Substantia nigra (tissue), 51 donors: ENCODE measurements at places on chromosomes 2 and 18.

- no peak for DNase-seq
Measured at GRCh38 chr2:98828369-98828744, 97.4 kb upstream of the MGAT4A start.

- DNase-seq = no peak
Measured at GRCh38 chr18:31061945-31062344, 19.4 kb upstream of the DSC3 start.

DNA sequence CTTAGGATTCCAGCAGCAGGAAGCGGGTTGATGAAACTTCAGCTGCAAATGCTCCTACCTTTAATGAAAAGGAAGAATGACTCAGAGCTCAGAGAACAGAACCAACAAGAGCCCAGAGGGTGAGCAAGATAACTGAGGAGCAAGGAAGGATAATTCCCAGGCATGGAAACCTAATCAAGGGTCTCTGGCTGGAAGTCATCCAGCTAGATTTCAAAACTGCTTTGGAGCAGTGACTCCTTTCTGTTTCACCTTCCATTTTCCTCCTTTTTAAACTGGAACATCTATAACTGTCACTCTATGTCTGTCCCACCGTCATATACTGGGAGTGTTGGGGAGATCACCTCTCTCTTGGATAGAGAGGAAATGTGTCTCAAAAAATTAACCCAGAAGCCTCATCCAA is 148.4 kb upstream of the RAB6C start:
- DNase-seq = no peak

DNA sequence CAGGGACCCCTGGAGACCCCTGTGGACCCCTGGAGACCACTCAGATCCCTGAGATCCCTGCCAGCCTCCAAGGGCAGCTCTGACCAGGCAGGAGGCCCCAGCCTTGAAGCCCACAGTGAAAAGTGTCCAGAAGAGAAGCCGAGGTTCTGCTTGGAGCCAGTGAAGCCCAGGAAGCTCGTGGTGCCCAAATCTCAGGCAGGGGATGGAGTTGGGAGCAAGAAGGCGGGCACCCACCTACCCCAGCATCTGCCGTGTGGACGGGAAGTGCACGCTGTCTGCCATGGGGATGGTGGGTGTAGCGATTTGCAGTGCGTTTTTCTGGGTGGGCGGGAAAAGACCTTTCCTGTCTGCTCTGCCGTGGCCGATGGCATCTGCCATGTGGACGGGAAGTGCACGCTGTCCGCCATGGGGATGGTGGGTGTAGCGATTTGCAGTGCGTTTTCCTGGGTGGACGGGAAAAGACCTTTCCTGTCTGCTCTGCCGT is 120.6 kb upstream of the CTDP1 start:
- no peak for DNase-seq

GRCh38 chr2:101023327-101024107 is 21.4 kb downstream of the RPL31 start:
- DNase-seq = no peak

DNA sequence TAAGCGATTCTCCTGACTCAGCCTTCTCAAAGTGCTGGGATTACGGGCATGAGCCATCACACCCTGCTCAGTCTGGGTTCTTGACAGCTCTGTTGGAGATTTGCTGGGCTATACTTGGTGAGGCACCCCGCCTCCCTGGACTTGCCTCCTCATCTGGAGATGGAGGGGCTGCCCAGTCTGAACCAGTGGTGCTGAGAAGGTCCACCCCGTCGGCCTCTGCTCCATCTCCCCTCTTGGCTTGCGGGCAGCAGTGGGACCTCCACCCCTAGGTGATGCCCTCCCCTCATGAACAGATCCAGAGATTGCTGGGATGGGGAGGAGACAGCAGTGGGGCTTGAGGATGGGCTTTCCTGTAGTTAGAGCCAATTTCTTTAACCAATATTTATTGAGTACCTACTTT is 120.9 kb downstream of the CLIP4 start:
- no peak for DNase-seq

GRCh38 chr2:122108186-122108585 is 352.7 kb downstream of the TSN start:
- no peak for DNase-seq

GRCh38 chr2:152454960-152455359 is 120.0 kb downstream of the FMNL2 start:
- no peak for DNase-seq

GRCh38 chr2:232120911-232121310 is 159.4 kb downstream of the DIS3L2 start:
- no peak for DNase-seq

DNA sequence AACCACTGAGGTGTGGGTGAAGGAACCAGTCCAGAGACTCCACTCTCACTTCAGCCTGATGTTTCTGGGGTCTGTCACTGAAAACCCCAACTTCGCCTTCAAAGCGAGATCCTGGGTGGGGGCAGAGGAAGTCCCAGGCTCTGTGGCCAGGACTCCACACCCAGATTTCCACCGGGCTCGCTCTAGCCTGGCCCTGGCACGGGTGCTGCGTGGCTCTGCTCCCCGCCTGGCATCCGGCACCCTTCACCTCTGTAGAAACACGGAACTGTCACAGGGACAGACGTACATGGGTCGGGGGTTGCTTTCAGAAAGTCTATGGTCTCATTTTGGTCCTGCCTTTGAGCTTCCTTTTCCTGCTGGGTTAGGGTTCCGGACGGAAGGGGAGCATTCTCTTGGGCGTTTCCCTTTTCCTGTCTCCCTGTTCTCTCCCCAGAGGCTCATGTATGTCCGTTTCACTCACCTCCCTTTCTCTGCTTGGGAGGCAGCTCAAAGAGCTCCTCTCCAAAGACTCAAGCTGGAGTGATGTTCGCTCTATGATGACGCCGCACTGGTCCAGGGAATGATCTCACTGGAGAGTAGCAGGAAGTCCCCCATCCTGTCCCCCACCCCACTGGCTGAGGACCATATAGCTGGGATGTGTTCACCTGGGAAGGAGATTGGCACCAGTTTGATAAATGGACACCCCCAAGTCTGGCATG is 41.5 kb downstream of the ODC1 start:
- no peak for DNase-seq

DNA sequence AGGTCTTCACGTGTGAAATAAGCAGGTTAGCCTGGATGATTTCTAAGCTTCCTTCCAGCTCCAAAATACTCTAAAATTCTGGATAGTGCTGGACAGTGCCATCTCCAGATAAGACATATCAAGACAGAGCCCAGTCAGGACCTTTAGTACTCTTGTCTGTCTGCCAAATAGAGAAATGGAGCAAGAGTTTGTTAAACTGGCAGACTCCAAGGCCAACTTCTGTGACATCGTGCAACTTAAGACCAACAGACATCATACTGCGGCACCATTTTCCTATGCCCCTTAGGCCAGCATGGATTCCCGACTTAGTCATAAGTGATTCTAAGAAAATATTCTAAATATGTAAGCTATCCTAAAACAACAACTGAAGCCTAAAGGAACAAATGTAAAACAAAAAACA is 118.6 kb downstream of the RBMS1 start:
- DNase-seq = no peak

DNA sequence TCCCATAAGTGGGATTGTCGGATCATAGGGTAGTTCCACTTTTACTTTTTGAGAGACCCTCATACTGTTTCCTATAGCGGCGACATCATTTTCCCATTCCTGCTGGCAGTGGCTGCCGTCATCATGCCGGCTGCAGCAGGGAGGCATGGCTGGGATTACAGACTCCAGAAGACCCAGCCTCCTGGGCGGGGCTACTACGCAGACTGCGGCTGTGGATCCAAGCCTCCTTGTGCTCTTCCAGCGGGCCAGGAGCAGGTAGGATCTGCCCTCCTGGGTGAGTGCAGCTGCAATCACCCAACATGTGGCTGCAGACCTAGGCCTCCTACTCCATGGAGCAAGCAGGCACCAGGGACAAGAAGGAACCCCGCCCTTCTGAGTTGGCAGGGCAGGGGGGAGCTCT is 359.2 kb downstream of the GALR1 start:
- no peak for DNase-seq

- no peak for DNase-seq
Measured at GRCh38 chr18:26386002-26386401, 159.8 kb downstream of the TAF4B start.

DNA sequence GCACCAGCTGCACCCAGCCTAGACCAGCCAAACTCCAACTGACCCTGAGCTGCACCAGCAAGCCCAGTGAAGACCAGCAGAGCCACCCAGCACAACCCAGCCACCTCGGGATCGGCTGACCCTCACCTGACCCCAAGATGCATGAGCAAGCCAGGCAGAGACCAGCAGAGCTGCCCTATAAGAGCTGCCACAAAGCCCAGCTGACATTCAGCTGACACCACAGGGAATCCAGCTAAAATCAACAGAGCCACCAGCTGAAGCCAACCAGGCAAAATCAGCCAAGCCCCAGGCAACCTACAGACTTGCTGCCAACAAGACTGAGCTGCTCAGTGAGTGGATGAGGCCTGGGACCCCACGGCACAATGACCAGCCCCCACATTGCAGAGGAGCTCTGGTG is 54.6 kb downstream of the CYP27C1 start:
- DNase-seq = no peak
